Kidney tubule cell (primary cell): ENCODE measurements at places on chromosomes 7 and 10.

DNA sequence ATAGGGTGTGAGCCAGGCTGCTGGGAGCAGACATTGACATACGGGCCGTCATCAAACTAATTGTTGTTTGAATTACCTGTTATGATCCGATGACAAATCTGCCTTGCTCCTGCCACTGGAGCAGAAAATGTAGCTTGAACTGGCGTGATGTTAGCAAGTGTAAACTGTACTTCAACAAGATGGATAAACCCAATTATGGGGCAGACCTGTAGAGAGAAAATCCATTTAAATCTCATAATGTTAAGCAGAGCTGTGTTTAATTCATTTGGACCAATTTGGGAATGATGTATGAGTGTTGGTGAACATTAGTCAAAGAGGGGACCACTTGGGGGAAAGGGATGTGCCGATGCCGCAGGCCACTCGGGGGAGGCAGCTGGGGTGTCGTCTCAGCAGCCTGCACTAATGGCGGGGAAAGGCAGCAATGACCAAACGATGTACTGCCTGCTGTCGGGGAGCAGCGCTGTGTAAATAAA lies 27.4 kb downstream of the TCF7L2 start:
- no peak for DNase-seq

DNA sequence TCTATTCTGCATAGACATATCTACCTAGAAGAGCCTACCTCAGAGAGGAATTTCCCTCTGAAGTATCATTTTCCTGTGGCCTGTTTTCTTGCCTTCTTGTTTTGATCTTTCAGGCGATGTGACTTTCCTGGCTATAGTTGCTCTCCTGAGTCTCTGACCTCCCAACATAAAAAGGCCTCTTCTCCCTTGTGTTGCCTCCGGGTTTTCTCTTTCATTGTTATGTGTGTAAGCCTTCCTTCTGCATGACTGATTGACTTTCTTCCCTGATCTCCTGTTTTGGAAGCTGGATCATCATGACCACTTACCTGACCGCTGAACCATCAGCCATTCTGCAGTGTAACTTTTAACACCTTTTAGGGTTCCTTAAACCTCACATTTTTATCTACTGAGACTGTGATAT lies 441.5 kb upstream of the ETV1 start:
- no peak for DNase-seq

- no peak for DNase-seq
These were observed 193.7 kb downstream of the ADARB2 start for GRCh38 chr10:1543596-1543995.

- no peak for DNase-seq
These were observed 346.7 kb upstream of the ANKRD30A start for GRCh38 chr10:36778651-36779050.

DNA sequence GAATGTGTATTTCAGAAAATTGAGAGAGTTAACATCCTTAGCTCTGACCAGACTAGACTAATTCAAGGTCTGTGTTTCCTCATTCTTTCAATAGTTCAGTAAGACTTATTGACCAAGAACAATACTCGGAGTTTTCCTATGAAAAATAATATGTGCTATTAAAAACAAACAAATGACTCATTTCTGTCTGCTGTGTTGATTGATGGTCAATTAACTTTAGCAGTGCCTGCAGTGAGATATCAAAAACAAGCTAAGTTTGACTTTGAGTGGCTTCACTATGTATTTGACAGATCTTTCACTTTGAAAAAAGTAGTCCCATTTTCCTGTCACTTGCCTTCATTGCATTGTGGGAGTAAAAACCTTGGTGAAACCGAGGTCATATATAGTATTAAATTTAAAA lies 91.0 kb downstream of the GNAT3 start:
- no peak for DNase-seq

GRCh38 chr10:111873041-111873440 lies 310.5 kb downstream of the GPAM start:
- DNase-seq, result no peak
